GM04503 (cell line): ENCODE measurements at places on chromosomes 6 and 20.
A peak's percentile ranks its signal among the peaks of the same experiment; 100 is the strongest.

GRCh38 chr6:111803804-111804203, 69.4 kb downstream of the FYN start:
- DNase-seq = no peak

DNA sequence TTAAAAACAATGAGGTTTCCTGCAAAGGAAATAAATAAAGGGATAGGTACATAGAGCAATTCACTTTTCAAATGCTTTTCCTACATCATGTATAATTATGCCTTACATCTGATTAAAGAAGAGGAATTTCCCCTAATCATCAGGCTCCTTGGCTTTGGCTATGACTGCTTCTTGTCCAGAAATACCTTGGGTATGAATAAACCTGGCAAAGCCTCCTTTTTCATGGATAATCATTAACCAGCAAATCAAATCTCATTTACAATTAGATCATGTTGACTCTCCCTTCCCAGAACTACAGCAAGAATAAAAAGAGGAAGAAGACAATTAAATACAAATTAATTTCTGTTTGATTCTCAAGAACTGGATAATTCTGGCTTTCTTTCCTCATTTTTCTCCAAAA, 58.0 kb upstream of the CD2AP start:
- DNase-seq = no peak

DNA sequence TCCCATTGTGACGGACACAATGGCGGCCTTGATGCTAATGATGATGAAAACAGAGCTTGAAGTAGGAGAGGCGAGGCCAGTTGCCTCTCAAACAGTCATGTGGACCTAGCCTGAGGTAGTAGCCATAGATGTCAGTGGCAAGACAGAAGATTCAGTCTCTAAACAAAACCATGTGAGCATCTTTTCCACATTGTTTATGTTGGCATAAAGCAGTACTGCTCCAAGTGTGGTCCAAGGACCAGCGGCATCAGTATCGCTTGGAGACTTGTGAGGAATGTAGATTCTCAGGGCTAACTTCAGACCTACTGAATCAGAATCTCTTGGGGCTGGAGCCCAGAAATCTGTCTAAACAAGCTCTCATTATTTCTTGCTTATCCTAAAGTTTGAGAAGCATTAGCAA, 312.8 kb upstream of the JAG1 start:
- no peak for DNase-seq

DNA sequence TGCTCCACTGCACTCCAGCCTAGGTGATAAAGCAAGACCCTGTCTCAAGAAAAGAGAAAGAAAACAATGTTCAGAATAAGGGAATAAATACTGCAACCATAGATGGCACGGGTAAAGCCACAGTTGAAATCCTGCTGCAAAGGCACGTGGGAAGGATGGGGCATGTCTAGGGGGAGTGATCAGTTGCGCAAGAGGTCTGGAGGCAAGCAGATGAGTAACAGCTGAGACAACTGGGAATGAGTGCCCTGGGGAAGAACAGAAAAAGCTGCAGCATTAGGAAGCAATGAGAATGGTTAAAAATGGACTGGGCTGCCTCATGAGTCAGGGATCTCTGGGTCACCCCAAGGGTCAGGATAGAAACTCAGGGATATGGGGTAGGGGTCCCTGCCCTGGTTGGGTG, 96.3 kb downstream of the GMPR start:
- peak; percentile 85 for DNase-seq

- no peak for DNase-seq
Observed at GRCh38 chr6:118253741-118254140, 294.4 kb upstream of the PLN start.

- no peak for DNase-seq
Observed at GRCh38 chr6:124670801-124671200, 291.4 kb upstream of the RNF217 start.

DNA sequence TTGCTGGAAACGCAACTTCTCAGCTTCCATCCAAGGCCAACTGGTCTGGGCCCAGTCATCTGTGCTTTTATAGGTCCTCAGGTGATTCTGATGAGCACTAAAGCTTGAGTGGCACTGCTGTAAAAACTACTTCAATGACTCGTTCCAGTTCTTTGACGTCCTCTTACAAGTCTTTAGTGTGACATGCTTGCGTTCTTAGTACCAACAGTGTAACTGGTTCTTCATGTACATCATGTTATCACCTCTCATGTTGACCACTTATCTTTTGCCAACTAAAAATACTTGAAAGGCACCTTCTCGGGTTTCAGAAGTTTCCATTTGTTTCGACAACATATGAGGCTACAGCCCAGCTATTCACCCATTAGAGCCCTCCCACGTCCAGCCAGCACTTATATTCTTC, 468.9 kb downstream of the PRKN start:
- no peak for DNase-seq

DNA sequence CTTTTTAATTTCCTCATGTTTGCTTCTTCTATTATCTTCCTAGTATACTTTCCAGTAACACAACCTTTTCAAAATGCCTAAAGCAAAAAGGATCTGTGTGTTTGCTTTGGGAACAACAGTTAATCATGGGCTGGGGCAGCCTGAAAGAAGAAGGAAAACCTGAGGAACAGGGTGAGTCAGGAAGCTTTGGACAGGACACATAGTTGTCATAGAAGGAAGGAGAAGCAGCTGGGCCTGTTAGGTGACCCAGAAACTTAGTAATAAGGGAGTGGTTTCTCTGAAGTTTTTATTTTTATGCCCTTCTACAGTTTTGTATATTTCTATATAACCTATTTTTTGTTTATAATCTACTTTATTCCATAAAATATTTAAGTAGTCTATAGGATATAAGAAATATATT, 61.4 kb downstream of the CD24 start:
- DNase-seq = no peak

DNA sequence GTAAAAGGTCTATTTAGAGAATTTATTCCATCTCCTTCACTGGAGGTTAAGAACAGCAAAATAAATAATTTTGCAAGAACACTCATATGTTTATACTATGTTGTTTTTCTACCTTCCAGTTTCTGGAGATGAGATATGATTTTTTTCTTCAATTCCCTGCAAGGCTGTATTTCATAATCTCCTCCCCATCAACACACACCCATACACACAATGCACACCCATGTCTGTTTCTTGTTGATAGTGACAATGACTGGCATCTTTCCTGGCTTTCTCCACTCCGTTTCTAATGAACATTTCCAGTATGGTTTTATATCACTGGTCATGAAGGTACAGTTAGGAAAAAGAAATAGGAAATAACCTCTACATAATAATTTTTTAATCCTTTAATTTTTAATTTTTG, 202.1 kb downstream of the ARHGAP18 start:
- no peak for DNase-seq

DNA sequence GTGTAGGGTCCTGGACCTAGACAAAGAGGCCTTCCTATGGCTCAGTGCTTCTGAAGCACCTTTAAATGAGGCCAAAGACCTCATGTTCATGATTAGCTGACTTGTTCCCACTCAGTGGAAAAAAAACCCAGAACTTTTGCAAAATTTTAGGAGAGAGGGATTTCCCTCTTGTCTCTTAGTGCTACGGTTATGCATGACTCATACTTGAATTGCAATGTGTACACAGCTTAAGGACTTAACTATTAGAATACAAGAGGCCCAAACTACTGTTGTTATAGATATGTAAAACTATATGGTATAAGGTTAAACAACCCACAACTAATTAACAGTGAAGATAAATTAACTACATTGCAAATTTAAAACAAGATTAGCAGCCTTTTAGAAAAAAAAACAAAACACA, 32.3 kb upstream of the HLA-A start:
- DNase-seq = no peak

- no peak for DNase-seq
Observed at GRCh38 chr6:166960609-166960978, 4.2 kb upstream of the RNASET2 start.

DNA sequence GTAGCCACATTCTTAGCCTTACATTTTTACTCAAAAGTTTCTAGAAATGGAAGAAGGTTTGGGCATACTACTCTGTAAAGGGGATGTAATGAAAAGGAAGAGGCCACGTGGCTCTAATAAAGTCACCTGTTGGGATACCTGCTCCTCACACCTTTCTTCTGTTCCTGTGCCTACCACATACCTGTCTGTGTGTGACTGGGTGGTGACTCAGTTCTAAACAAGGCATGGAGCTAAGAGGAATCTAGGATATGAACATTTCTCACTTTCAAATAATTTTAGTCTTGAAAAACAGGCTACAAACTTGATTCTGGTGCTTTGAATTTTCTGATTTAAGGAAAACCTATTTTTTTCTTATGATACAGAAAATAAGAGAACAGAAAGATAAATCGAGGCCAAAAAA, 363.6 kb downstream of the RFPL4B start:
- DNase-seq = no peak

GRCh38 chr6:47023573-47023972, 18.6 kb downstream of the ADGRF1 start:
- DNase-seq = no peak

DNA sequence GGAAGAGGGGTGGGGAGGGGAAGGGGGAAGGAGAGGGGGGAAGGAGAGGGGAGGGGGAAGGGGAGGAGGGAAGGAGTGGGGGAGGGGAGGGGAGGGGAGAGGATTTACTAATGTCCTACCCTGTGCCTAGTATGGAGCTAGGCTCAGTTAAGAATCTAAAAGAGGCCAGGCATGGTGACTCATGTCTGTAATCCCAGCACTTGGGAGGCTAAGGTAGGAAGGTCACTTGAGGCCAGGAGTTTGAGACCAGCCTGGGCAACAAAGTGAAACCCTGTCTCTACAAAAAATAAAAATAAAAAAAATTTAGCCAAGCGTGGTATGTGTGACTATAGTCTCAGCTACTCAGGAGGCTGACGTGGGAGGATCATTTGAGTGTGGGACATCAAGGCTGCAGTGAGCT, 13.0 kb downstream of the UBE2J1 start:
- DNase-seq = no peak

DNA sequence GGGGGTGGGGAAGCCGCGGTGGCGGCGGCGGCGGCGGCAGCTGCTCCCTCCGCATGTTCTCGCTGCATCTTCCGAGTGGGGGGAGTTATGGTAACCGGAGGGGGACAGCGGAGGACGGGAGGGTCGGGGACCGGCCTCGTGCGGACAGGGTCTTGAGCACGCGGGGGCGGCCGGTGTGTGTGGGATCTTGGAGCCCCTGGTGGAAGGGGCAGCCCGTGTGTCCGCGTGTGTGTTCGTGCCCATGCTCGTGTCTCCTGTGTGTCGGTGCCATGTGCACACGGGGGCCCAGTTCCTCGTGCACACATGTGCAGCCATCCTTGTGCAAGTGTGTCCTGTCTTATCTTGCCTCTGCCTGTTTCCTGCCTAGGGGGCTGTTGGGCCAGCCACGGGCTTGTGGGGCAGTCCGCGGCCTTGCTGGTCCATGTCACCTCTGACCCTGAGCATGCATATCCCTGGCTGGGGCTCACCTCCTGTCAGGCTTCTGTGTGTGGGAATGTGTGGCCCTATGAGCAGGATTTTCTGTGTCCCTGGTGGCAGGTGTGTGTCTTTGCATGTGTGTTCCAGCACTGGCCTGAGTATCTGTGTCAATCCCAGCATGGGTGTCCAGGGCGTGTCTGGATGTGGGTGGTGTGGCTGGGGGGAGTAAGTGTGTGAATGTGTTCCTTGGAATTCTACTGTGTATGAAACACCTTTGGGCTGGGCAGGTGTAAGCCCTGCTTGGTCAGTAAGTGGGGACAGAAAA, 8.5 kb downstream of the SYNGAP1 start:
- no peak for DNase-seq

DNA sequence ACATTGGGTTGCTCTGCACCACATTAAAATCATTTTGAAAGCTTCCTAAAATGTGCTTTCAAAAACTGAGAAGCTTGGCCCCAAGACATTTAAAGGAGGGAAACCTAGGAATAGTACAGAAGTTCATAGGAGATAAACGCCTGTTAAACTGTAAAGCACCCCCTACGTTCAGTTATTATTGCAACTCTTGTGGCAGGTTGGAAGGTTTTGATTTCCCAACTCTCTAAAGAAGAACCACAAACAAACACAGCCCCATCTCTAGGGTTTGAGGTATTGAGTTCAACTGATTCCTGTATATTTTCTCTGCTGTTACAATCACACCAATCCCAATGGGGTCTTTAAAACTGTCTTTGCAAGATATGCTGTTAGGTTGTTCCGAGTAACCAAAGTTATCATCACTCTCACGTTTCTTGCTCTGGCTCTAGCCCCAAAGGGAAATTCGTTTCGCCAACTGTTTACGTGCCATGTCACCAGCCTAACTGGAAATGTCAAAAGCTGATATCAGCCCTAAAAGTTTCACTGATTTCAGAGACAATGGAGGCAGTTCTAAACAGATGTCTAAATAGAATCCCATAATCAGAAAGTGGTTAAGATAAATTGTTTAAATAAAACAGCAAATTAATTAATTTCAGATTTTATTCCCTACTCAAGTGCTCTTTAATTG, 12.1 kb downstream of the TFAP2A start:
- DNase-seq = no peak

GRCh38 chr6:717135-717534, 24.2 kb upstream of the EXOC2 start:
- no peak for DNase-seq

DNA sequence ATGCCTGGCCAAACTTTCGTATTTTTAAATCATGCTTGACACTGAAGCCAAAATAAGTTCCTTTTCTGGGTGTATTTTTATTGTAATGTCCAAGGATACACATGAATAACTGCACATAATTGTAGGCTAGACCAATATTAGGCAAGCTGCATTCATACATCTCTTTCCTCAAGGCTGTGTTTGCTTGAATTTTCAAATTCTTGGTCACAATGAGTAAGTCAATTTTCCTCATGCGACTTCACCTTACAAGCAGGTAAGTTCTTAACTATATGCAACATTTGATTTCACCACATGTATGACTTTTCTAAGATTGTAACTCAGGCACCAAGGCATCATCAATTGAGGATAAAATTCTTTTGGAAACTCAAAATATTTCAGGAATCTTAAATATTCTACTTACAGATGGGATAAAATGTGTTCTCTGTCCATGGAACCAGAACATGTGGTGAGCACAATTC, 112.4 kb upstream of the ZNF217 start:
- DNase-seq = no peak

GRCh38 chr20:55964790-55965189, 40.5 kb downstream of the CBLN4 start:
- DNase-seq = no peak

GRCh38 chr6:156109713-156110112, 654.1 kb upstream of the NOX3 start:
- no peak for DNase-seq

DNA sequence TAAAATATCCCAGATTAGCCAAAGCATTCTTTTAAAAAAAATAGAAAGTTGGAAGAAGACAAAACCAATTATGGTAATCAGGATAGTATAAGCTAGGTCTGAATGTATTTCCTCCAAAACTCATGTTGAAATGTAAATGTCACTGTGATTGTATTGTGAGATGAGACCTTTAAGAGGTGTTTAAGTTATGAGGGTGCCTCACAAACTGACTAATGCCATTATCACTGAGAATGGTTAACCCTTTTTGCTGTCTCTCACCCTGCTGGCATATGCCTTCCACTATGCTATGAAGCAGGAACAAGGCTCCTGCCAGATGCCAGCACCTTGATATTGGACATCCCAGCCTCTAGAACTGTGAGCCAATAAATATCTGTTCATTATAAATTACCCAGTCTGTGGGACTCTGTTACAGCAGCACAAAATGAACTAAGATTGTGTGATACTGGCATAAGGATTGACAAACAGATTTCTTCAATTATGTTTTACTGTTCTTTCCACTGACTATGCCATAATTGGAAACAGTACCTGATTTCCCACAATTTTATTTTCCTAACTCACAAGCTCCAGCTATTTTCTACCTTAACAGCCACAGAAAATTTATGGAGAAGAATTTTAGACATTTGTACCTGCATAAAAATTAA, 63.8 kb downstream of the IBTK start:
- no peak for DNase-seq
